DMS79 (cell line): ENCODE measurements at places on chromosomes 1 and 21.
A peak's percentile ranks its signal among the peaks of the same experiment; 100 is the strongest.

DNA sequence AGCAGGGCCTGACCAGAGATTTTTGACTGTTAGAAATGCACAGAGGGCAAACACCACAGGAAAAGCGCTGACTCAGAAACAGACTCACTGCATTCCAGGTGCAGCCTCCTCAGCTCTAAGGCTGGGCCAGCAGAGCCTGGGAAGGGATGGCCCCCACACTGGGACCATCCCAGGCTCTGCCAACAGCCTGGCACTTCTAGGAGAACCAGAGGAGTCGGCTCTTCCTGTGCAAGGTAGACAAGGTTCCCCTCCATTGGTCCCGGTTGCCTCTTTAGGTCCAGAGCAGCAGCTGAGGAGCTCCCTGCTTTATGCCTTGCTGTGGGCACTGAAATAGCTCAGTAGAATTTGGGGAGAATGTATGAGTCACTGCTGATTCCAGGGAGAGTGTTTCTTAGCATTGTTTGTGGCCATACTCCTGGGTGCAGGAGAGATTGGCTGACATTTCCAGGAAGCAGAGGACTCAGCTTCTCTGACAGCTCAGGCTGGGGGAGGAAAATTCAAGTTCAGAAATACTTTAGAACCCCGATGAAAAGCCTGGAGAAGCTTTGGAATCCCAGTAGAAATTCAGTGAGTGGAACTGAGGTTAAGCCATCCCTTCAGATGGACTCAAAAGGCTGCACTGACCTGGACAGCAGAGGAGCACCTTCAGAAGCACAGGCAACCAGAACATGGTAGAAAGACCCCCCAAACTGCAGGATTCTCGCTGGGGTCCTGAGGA lies 19.7 kb downstream of the PRAMEF1 start:
- DNase-seq = no peak

DNA sequence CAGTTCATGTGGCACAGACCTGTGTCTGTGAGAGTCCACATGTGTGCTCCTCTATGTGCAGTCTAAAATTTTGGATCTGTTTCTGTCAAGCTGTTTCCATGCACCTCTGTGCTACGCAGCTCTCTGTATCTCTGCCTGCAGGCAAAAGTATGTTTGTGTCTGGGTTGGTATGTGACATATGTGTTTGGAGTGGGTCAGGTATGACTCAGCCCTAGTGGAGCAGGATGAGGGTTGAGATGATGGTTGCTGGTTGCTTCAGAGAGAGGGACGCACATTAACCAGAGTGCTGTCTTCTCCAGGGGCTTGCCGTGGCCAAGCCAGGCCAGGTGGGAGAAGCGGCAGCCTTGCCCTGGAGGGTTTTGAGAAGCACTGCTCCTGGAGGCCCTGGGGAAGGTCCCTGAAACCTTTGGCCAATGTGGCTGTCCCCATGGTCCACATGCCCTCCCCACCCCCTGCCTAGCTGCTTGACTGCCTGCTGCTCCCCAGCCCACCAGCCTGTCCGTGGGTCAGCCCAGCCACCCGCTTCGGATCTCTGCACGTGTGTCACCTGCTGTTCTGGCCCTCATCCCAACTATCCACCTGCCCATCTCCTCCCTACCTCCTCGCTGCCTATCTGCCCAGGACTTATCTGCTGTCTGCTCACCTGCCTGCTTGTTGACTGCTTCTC lies 4.1 kb upstream of the EVA1B start:
- no peak for DNase-seq

GRCh38 chr1:216457356-216457755 lies 34.1 kb upstream of the USH2A start:
- no peak for DNase-seq

GRCh38 chr1:94425821-94426484 lies 7.8 kb downstream of the ABCD3 start:
- peak; percentile 2 for DNase-seq

GRCh38 chr1:77545970-77546369 lies 136.5 kb downstream of the ZZZ3 start:
- no peak for DNase-seq

- DNase-seq = no peak
Observed at GRCh38 chr1:156682166-156682890, 5.1 kb upstream of the NES start.
